ENCODE measurements at places on chromosomes 5 and 9. TPM values are rescaled to one million over a fixed set of nuclear protein-coding genes. Genes with fewer than 3 reads are reported as not detected.

DNA sequence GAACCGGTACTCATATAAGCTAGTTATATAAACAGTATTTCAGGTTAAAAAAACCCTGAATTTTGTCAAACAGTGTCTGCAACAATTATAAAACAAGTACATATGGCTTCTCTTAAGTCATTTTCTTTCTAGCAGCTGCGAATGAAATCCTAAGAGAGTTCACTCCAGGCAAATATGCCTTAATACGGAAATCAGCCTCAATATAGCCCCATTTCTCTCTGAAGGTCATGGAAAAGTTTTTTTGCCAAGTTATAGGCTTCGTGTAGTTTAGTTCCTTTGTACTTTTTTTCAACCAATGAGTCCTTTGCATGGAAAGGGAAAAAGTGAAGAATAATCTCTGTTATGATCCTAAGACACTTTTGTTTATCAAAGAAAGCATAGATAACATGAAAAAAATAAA lies 848.0 kb upstream of the ACO1 start:
- no peak for DNase-seq

DNA sequence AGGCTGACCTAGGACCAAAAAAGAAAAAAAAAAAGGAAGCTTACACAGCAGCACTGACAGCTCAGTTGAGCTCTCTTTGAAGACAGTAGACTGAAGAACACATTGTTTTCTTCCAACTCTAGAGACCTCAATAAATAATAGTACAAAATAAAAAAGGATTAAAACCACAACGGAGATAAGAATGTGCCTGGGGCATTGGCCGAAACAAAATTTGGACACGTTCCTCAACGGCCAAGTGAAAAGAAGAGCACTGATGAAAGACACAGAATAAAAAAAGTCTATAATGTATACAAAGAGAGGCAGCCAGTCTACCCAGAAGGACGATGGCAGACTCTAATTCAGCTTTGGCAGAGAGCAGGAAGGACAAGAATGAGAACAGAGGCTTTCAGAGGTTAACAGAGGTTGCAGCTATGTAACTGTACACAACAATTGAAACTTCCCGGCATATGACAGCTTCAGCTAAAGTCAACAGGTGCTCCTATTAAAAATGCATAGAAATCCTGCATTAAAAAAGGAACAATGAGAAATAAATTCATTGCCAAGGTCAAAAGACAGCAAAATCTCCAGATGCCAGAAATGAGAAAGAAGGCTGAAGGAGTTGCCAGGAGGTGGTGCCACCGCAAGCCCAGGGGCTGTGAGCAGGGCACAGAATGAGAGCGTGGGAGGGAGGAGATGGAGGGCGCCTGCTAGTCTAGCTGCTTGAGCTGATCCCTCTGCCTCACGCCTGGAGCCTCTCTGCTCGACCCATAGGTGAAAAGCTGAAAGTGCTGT lies 113.9 kb downstream of the DCP2 start:
- no peak for DNase-seq

DNA sequence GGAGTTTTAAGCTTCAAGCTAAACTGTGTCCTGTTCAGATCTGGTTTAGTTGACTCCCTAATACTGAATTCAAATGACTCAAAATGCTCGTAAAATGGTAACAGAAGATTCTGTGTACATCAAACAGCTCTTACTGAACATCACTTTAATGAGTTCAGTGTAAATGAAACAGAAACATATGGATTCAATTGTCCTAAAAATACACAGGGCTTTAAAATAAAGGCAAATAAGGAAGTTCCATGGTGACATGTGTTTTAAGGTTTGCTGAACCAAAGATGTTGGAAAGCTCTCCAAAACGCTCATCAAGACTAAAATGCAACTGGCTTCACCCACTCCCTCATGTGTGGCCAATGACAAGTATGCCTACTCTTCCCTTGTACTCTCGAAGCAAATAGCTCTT lies 340.0 kb upstream of the PIK3R1 start:
- no peak for DNase-seq

DNA sequence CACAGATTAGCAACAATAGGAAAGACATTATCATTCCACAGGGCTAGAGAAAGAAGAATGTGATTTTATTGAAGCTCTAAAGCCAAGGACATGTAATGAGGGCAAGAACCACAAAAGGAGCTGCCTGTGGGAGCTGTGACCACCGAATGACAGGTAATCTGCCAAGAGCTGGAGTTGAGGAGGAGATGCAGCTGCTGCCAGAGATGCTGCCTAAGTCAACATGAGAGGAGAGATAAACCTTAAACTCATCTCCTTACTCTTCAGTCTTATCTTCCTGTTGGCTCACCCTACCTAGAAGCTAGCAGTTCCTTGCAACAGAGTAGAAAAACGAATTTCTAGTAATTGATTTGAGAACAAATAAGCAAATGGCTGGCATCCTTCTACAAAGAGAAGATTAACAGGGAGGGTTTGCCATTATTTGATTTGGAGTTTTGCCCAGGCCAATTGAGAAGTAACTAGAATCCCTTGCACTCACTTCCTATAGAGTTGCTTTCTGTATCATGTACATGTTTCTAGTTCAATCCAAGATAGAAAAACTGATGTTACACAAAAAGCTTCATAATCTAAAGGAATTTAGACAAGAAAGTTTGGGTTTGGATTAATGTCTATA lies 539.2 kb downstream of the TLE1 start:
- DNase-seq, result no peak

- no peak for DNase-seq
Measured at GRCh38 chr9:132995879-132996278, 17.4 kb downstream of the GFI1B start.

GRCh38 chr5:56480705-56481427 lies 247.7 kb upstream of the ANKRD55 start:
- no peak for DNase-seq

- DNase-seq, result no peak
Measured at GRCh38 chr5:57683036-57683630, 200.5 kb upstream of the ACTBL2 start.

DNA sequence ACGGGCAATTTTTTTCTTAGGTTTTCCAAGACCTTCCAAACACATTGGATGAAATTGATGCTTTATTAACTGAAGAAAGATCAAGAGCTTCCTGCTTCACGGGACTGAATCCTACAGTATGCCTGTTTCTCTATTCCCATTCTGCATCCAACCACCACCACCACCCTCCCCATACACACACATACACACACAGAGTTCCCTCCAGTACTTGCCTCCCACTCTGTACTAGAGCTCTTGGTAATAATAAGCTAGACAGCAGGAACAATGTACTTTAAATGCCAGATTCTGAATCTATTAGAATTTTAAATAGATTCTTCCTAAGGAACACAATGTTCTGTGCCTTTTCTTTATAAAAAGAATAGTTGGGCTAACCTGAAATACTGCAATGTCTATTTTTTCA lies 67.4 kb downstream of the KLF9 start:
- no peak for DNase-seq

DNA sequence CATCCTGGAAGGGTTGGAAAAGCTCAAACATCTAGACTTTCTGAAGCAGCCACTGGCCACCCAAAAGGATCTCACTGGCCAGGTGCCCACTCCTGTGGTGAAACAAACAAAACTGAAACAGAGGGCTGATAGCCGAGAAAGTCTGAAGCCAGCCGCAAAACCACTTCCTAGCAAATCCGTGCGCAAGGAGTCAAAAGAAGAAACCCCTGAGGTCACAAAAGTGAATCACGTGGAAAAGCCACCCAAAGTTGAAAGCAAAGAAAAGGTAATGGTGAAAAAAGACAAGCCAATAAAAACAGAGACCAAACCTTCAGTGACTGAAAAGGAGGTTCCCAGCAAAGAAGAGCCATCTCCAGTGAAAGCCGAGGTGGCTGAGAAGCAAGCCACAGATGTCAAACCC lies 87.6 kb downstream of the MAP1B start:
- no peak for DNase-seq

DNA sequence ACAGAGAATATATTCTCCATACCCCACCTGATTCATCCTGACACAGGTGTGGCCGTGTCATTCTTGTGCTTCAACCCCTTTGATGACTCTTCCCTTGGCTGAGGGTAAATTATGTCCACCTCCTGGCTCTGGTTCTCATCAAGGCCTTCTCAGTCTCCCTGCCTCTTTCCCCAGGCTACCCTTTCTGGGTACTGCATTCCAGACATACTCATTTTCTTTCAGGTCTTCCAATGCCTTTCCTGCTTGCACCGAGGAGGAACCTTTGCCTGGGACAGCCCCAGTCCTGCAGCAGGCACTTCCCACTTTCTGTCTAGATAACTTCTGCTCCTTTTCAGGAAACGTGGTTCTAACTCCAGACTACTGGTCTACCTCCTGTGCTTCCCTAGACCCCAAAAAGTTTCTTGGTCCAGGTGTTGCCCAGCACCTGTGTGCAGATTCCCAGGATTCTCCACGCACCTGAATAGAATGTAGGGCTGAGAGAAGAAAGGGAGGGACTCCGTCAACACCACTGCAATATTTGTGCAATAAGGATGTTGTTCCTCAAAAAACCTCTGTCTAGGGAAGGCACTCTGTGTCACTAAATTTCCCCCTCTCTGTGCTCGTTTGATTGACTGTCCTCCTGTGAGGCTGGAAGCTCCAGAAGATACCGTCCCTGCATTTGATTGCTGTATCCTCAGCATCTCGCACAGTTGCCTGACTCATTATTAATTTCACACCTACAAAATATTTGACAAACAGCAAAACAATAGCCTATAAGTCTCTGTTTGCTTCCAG lies 255.4 kb upstream of the NFIL3 start:
- DNase-seq, result no peak

- DNase-seq, result no peak
Measured at GRCh38 chr5:73624888-73625287, 1.1 kb upstream of the ARHGEF28 start.

DNA sequence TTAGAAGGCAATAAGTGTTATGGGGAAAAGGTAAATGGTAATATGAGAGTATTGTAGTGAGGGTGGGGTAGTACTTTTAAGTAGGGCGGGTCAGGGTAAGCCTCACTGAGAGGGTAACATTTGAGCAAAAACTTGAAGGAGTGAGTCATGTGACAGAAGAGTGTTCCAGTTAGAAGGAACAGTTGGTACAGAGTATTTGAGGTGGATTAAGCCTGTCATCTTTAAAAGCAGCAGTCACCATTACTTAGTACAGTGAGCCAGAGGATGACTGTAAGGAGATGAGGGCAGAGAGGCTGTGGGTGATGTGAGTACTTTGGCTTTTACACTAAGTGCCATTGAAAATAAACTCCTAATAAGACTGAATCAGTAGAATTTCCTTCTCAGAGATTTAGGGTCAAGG lies 54.8 kb downstream of the UBAP1 start:
- DNase-seq, result no peak

DNA sequence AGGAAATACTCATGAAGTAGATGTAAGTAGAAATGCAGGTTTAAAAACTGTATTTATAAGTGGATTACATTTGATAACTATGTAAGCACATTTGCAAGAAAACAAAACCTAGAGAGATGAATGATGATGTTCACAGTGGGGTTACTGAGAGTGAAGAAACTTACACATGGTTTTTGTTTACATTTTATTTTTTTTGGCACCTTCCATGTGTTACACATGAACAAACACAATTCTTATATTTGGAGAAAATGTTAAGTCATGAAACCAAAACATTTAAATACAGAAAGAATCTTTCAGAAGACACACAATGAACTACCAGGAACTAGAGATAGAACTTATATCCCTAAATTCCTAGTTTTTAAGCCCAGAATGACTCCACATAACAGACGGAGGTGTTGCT lies 51.5 kb upstream of the SPATA31E1 start:
- DNase-seq, result no peak

GRCh38 chr9:84501587-84501986 lies 161.0 kb upstream of the SLC28A3 start:
- DNase-seq, result no peak

- DNase-seq, result no peak
Measured at GRCh38 chr9:36950389-36950788, 83.7 kb downstream of the PAX5 start.

- DNase-seq, result no peak
Measured at GRCh38 chr5:23612701-23613100, 105.3 kb downstream of the PRDM9 start.

The RFESD gene
- total RNA-seq, result 1.6 TPM

The ACOT12 gene
- total RNA-seq, result 51.6 TPM

The RGS3 gene
- total RNA-seq, result 19.5 TPM

The CCL19 gene
- 0.63 TPM for total RNA-seq
